ENCODE measurements at places on chromosomes 13 and 19.

DNA sequence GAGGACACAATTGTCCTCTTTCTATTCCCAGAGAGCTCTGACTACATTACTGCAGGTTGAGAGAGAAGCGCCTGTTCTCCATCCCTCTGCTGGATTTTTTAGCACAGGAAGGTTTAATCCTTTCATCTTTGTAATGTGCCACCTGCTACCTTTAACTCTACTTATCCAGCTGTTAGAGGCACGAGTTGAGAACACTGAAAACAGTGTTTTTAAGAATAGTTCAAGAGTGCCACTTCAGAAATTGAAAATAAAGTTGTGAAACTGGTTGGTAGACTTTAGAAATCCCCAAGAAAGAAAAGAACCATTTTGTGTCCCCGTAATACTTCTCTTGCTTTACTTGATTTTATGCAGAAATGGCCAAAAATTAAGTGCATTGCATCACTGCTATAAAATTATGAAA is 20.6 kb downstream of the FREM2 start:
- no peak for DNase-seq

GRCh38 chr13:93226623-93227279 is at the start of gene GPC6:
TSS of gene GPC6 (plus strand) at chr13:93226807.
- DNase-seq = peak; percentile 26

DNA sequence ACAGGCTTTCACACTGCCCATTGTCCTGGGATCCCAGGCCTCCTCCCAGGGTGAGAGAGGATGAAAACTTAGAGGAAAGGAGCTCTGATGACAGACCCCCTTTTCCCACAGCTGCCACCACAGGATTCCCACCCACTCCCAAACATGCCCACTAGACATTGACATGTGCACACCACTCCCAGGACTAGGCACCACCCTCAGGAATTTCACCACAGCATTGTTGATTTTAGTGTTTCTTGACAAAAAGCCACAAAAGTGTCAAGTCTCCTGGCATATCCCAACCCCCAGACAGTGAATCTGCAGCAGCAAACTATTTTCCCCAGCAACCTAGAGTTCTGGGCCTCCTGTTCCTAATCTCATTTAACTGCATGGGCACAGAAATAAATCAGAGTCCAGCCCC is 10.1 kb downstream of the ZNF714 start:
- DNase-seq = no peak

GRCh38 chr19:11363881-11364280 is 8.6 kb downstream of the PLPPR2 start:
- DNase-seq = no peak

DNA sequence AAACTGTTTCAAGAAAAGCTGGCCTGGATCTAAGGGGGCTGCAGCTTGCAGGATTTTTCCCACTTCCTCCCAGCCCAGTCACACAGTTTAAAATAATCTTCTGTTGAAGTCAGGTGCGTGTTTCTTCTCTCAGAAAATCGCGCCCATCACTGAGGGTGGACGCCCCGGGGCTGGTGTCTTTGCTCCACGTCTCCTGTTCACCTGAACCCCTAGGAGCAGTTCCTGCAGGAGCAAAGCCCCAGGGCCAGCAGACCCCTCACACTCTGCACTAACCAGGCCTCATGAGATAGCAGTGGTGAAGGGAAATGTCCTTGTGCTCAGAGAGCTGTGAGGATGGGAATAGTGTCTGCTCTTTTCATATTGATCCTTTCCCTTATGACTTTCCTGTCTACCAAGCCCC is 920 bp upstream of the SIGLEC7 start:
- DNase-seq = no peak

GRCh38 chr13:86838411-86839120 is 832.6 kb upstream of the SLITRK5 start:
- DNase-seq = no peak

DNA sequence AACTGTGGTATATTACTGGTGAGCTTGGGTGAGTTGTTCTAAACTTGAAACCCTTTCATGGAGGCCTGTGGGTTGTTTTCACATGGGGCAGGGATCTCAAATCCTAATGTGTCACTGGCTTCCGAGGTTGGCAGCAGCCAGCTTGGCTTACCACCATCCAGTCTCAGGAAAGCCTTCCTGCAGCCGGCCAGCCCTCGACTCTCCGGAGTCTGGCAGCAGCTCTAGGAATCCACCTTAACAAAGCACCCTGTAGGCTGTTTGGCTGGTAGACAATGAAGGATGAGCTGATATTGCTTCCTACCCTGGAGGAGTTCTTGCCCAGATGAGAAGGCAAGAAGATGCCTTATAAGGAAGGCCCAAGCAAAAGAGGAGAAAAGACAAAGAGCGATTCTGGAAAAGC is 188.3 kb downstream of the KLF12 start:
- DNase-seq = no peak

DNA sequence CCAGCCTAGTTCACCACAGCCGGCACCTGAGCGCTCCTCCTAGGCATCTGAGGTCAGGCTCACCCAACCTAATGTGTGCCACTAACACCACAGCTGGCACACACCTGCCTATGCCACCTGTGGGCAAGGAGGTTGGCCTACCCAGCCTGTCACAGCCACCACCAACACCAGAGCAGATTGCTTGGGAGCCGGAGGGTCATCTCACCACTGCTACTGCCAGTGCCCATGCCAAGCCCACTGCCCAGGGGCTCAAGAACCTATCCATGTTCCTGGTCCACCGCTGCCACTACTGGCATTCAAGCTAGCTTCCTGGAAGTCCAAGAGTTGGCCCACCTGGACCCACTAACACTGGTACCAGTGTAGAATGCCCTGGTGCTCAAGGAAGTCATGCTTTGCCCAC is 42.5 kb downstream of the F2RL3 start:
- no peak for DNase-seq

GRCh38 chr13:33541456-33541855 is 255.9 kb upstream of the STARD13 start:
- DNase-seq = no peak

DNA sequence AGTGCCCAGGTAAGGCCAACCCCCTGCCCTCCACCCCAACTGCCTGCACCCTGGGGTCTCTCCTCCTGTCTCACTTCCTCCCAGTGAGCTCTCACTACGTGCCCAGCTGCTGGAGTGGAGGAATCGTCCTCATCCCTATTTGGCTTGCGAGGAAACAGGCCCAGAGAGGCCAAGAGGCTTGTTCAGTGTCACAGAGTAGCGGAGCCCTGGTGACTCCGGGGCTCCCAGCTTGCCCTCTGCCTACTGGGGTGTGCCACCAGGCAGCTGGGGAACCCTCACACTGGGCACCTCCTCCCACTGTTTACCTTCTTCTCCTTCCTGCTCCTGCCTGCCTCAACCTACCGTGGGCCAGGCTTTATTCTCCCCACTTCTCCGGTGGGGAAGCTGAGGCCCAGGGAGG is 5.6 kb downstream of the TMED1 start:
- no peak for DNase-seq

DNA sequence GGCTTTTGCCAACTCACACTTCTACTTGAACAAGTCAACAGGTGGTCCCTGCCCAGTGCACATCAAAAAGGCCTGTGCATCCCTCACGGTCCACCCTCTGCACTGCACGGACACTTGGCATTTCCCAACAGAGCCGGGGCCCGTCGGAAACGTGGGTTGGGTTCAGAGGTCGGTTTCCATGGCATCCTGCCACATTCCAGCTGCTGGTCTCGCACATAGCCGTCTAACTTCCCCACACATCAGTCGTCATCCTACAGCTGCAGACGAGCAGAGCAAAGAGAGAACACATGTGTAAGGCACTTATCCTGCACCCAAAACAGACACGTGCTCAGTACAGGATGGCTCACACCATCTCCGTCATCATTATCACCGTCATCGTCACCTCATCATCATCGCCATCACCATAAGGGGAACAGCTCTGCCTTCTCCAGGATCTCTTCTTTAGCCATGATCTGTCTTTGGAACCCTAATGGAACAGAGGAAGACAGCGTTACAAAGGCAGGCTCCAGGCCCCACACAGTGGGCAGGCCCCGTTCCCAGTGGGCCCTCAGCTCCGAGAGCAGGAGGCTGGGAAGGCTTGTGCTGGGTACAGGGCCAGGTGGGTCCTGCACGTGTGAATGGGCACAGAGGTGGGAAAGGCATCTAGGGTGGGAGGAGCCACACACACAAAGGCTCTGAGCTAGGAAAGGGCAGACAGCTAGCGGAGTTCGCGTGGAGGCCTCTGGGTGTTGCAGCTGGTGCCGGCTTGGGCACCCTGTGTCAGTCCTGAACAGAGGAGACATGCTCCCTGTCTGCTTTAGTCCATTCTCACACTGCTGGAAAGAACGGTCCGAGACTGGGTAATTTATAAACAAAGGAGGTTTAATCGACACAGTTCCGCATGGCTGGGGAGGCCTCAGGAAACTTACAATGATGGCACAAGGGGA is 170.8 kb upstream of the SOX1 start:
- no peak for DNase-seq

DNA sequence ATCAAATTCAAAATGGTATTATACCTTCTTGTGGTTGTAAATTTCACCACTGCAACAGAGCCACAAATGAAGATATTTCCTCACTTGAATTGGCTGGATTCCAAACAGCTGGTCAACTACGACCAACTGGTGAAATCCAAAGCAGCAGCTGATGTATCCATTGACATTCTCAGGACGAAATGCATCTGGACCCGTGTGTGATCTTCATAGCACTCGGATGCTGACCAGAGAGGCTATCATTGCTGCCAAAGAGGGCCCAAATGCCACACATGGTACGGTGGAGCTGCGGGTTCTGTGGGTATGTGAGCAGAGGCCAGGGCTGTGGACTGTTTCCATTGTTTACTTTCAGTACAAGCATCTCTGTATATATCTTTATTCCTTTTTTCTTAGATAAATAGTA is 25.6 kb upstream of the PCCA start:
- DNase-seq = no peak

DNA sequence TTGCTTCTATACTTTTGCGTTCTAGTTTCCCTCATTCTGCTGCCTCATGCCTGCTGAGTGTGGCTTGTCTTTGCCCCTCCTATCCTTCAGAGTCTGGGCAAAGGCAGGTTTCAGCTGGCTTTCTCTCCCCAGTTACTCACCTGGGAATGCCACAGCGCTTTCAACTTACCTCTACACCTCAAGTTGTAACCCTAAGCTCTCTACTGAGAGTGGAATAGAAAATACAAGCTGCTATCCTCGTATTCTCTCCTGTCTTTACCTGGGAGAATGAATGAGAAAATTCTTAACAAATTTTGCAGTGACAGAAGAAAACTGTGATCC is 316.3 kb upstream of the KLF12 start:
- no peak for DNase-seq

- no peak for DNase-seq
These were observed 13.5 kb downstream of the BCL3 start for GRCh38 chr19:44762038-44762437.

DNA sequence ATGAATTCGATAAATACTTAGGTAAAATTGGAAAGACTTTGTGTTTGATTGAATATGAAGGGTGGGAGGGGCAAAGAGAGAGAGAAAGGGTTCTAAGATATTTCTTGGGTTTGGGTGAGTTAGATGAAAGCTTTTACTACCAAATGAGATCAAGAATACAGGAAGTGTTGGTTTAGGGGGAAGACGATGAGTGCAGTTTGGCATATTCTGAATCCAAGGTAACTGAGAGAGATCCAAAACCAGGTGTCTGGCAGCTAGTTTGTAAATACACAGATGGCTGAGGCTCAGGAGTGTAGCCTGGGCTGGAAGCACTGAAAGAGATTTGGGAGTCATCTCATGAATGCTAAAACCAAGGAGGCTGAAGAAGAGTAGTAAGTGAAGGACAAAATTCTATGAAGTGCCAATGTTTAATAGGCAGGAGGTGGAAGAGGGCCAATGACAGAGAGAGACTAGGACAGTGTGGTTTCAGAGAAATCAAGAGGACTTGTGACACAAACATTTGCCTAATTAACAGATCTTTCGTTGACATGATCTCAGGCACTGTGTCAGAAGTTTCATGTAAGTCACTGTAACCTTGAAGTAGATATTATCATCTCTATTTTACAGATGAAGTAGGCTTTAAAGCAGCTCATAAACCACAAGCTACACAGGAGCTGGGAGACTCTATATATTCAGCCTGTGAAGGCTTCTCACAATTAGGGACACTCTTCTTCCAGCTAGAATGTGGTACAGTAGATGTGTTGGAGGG is 70.2 kb upstream of the ZDHHC20 start:
- DNase-seq = no peak

DNA sequence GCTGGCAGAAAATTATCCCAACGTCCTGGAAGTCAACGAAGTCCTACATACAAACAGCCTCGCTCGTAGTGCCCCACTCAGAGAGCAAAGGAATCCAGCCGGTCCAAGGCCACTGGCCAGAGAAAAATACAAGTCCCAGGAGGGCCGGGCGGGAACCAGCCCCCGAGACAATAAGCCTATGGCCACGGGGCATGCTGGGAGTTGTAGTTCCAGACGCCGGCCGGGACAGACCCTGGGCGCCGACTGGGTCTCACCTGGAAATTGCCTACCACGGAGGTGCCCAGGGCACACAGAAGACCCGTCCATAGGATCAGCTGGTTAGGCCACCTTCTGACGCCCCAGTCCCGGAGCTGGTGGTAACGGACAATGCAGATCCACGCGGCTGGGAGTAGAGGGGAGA is 5.4 kb downstream of the TMEM150B start:
- DNase-seq = peak; percentile 53

DNA sequence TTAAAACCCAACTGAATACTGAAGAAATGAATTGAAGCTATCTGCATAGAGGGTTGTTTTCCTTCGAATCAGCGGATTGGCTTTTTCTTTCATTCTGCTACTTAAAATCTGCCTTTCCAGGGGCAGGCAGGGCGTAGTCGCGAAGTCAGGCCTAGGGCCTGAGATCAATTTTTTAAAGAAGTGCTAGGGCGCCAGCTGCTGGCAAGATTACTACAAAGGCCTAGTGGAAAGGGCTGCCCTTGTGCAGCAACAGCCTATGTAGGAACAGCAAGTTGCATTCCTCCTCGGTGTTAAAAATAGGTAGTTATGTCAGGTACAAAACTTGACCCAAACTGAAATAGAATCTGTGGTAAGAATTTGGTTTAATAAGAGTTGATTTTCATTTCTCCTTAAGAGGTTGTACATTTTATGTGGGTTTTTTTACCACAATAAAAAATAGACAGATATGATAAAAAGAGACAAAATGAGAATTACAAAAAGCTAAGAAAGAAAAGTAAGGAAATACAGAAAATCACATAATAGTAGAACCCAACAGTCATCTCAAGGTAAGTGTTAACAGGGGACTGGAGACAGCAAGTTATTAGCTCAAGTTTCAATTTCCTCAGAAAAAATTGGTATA is 9.5 kb upstream of the URAD start:
- DNase-seq = no peak

- DNase-seq = no peak
These were observed 6.0 kb downstream of the PROZ start for GRCh38 chr13:113164492-113164891.

All from D721Med (cell line).